Endothelial cell of umbilical vein (primary cell): ENCODE measurements at places on chromosomes 6 and 20. TPM values are rescaled to one million over a fixed set of nuclear protein-coding genes. Genes with fewer than 3 reads are reported as not detected.

DNA sequence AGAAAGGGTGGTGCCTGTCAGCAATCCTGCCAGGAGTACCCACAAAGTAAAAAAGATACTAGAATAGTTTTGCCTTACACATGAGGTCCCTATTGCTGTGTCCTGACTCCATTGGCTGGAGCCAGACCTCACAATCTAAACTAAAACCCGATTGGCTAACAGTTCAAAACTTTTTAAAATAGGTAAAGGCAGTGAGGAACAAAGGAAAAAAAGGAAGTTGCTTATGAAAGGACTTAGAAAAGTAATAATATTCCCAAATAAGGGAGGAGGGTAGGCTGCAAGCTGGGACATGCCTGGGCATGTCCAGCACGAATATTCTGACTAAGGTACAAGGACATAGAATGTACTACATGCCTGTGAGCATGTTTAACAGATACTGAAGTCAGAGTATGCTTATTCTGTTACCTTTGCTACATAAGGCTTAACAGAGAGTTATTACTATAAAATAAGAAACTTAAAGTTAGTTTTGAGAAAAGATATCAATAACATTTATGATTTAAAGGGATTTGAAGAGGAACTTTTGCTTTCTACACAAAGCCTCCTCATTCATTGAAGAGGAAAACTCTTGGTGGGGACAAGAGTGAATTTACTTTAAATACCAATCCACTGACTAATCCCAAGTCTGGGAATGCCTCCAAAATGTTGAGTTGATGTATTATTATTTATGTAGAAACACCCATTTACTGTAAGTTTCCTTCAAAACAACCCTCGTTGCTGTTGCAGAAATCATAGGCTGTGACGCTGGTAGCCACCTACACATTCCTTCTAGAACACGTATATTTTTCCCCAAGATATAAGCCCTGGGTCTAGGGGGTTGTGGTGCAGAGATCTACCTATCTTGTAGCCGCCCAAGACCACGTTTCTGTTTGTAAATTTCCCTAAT lies 8.2 kb upstream of the MTHFD1L start:
- DNase-seq = peak; percentile 99

DNA sequence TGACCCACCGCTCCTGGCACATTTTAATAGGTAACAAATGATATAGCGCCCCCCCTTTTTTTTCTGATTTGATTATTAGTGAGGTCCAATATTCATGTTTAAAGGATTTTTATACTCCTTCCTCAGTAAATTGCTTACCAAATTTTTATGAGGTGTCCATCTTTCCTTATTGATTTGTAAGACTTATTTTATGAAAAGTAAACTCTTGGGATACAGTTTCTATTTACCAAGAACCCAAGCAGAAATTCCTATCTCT lies 25.1 kb downstream of the TRIM27 start:
- no peak for DNase-seq

DNA sequence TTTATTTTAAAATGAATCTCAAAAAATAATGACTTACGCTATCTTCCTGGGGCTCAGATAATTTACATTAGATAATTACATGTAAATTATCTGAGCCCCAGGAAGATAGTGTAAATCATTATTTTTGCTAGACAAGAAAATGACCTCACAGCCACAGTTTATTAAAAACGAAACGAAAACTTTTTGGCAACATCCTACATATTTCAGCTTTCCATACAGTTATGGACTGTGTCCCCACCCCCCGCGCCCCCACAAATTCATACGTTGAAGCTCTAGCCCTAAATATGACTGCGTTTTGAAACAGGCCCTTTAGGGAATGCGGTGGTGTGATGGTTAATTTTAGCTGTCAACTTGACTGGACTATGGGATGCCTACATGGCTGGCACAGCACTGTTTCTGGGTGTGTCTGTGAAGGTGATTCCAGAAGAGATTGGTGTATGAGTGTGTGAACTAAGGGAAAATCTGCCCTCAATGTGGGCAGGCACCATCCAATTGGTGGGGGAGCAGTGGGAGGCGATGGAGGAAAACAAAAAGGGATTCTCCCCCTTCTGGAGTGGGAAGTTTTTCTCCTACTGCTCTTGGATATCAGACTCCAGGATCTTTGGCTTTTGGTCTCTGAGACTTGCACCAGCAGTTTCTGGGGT lies 52.6 kb downstream of the TRPC4AP start:
- no peak for DNase-seq

Gene SUMO4
- 2.6 and 3.1 TPM in 2 replicates for total RNA-seq

Gene PAX1
- total RNA-seq = not detected in 2 replicates

GRCh38 chr6:44989391-44989790 lies 338.7 kb upstream of the RUNX2 start:
- DNase-seq = no peak

- DNase-seq = no peak
Observed at GRCh38 chr20:3896853-3897583, 7.8 kb downstream of the PANK2 start.

- peak; percentile 83 for DNase-seq
Observed at GRCh38 chr6:131038597-131039344, 24.3 kb downstream of the EPB41L2 start.

- peak; percentile 76 for DNase-seq
Observed at GRCh38 chr6:93040375-93040774, 379.0 kb downstream of the EPHA7 start.

GRCh38 chr6:46465294-46466165 lies 25.7 kb downstream of the RCAN2 start:
- no peak for DNase-seq

Gene LPA
- not detected in 2 replicates for total RNA-seq

GRCh38 chr20:63100174-63100925 lies 93.6 kb upstream of the BHLHE23 start:
- no peak for DNase-seq

Gene EBF4
- total RNA-seq = 3.0 and 3.4 TPM in 2 replicates

GRCh38 chr6:10237298-10238038 lies 177.4 kb downstream of the TFAP2A start:
- DNase-seq = no peak

Gene LAMA5
- total RNA-seq = 138 and 145 TPM in 2 replicates

Gene SGK1
- 121 and 150 TPM in 2 replicates for total RNA-seq

DNA sequence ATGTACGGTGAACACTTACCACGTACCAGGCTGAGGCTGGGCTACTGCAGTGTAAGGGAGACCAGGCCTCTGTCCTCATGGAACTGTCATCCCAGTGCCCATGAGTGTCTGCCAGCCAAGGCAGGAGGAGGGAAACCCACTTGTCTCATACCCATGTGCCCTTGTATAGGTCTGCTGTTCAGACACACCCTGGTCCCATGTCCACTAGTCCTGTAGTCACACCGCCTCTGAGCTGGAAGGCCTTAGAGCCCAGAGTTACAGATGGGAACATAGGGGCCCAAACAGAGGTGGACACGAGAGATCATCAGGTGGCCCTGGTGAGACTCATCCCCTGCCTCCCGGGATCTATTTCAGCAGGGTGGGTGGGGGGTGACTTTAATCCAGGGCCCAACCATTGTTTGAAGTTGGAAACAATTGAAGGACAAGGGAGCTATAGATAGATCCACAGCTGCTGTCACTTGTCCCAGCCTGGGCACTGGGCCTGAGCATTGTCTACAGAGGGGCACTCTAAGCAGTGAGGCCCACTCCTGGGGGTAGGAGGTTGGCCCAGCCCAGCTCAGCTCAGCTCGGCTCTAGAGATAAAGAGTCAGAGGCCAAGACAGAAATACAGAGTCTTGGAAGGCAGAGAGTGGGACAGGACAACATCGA lies 14.6 kb downstream of the MYH7B start:
- no peak for DNase-seq

Gene IL17A
- not detected in 2 replicates for total RNA-seq

- DNase-seq = peak; percentile 82
Observed at GRCh38 chr20:32501709-32502108, 83.4 kb downstream of the NOL4L start.

DNA sequence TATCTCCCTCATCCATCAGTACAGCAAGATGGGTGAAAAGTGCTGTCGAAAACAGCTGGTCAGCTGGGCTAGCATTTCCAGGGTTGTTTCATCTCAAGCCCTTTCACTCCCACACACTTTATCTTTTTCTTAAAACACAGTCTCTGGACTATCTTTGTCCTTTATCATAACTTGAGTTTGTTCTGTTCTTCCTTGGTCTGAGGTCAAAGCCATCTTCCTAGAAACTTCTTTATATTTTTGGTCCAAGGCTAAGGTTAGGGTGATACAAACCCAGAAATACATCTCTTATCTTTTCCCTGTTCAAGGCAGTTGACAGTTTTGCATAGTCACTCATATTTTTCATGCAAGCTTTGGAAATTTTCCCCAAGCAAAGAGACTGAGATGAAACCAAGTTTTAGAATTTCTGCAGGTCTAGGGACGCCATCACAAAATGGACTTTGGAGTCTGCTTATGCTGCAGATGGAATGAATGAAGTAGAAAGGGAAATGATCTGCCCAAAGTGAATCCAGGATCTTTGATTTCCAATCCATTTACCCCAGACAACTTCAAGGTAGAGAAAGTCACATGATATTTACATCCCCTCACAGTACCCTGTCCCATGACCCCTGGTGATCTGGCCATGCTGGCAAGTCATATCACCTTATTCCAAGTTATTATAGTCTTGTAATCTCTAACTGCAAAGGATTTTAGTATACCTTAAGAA lies 297.0 kb downstream of the ZNF217 start:
- DNase-seq = no peak

DNA sequence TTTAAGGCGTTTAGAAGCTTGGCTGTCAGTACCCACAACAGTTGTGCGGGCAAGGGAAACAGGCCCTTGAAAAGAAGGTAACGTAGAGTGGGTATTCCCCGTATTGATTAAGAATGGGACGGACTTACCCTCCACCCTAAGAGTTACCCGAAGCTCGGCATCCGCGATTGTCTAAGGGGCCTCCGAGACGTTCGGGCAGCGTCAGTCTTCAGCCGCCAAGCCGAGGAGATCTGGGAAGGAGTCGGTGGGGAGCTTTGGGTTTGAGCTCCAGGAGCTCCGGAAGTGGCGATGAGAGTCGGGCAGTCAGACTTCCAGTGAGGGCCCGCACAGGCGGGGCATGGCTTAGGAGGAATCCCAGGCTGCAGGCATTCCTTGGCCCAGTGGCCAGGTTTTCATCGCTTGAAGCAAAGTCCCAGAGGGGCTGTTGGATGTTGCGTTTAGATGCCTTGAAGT lies 748.2 kb upstream of the ADGRB3 start:
- DNase-seq = no peak

Gene TP53TG5
- not detected in 2 replicates for total RNA-seq

Gene CNKSR3
- total RNA-seq = 11.0 and 15.6 TPM in 2 replicates

DNA sequence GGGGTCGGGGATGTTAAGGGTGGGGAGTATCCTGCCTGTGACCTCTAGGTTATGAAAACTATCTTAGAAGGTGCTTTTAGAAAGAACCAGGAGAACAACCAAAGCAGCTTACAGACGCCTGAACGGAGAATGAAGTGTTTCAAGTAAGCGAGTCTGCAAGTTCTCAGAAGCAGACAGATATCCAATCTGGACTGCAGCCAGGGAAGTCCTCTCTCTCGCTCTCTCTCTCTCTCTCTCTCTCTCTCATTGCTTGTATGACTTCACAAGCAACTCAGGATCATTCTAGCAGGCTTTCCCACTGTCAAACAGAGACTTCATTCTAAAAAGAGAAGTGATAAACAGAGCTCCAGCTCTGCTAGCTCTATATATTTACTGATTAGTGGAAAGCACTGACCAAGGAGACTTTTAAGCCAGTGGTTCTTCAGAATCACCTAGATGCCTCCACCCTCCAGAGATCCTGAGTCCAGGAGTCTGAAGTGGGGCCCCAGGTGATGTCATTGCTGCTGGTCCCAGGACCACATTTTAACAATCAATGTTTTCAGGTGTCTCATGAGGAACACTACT lies 6.0 kb downstream of the TCF21 start:
- no peak for DNase-seq

- no peak for DNase-seq
Observed at GRCh38 chr6:15509335-15509933, 153.4 kb downstream of the DTNBP1 start.

- DNase-seq = no peak
Observed at GRCh38 chr20:15302075-15302474, 964.7 kb upstream of the FLRT3 start.

GRCh38 chr6:163743796-163744195 lies 329.3 kb downstream of the QKI start:
- no peak for DNase-seq

- no peak for DNase-seq
Observed at GRCh38 chr6:79544299-79544927, 7.2 kb upstream of the LCA5 start.

Gene ANKRD66
- not detected in 2 replicates for total RNA-seq

DNA sequence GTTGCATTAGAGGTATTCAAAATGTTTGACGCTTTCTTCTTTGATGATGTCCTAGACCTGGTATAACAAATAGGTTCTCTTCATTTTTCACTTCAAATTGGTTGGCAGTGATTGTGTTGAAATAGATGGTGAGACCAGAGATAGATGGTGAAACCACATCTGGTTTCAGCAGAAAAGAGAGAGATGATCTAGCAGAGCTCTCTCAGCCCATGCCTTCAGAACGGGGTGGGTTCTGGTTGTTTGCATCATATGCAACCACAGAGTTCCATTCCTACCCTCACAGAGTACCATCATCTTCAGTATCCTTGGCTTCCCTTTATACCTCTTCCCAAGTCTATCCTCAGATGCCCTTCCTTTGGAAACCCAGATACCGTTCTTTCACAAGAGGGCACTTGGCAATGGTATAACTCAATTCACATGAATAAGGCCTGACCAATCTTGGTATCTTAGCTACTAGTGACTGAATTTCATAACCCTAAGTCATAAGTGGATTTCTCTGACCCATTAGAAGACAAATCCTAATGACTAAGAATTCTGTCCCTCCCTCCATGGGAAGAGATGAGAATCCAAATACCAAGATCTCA lies 93.7 kb downstream of the UBE3D start:
- no peak for DNase-seq

Gene ZNF311
- 0.35 and 0.55 TPM in 2 replicates for total RNA-seq

DNA sequence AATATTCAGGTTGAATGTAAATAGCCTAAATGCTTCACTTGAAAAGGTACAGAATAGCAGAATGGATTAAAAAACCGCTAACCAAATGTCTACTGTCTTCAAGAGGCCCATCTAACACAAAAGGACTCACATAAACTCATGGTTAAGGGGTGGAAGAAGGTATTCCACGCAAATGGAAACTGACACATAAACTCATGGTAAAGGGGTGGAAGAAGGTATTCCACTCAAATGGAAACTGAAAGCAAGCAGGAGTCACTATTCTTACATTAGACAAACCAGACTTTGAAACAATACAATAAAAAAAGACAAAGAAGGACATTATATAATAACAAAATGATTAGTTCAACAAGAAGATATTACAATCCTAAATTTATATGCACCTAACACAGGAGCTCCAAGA lies 38.3 kb upstream of the PKIB start:
- DNase-seq = no peak
